ENCODE measurements at places on chromosomes 12 and 14.
A peak's percentile ranks its signal among the peaks of the same experiment; 100 is the strongest.

GRCh38 chr12:76489737-76490136 is 69.8 kb downstream of the OSBPL8 start:
- no peak for DNase-seq

DNA sequence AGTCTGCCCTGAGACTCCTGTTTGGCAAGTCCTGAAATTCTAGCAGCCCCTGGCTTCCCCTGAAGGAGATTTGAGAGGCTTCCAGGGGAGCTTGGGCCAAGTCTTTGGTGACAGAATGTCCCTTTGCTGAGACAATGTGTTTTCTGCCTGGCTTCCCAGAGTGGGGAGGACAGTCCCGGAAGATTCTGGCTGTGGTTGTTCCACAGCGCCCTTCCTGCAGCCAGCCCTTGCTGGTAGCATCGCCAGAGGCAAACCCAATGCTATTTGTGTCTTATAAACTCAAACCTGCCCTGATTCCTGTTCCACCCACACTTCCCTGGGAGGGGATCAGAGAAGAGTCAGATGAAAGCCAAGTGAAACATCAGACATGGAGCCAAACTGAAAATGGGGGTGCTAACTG is 56.4 kb upstream of the OAS1 start:
- no peak for DNase-seq

GRCh38 chr12:54394281-54394719 is 9.8 kb upstream of the ZNF385A start:
- peak; percentile 26 for DNase-seq

DNA sequence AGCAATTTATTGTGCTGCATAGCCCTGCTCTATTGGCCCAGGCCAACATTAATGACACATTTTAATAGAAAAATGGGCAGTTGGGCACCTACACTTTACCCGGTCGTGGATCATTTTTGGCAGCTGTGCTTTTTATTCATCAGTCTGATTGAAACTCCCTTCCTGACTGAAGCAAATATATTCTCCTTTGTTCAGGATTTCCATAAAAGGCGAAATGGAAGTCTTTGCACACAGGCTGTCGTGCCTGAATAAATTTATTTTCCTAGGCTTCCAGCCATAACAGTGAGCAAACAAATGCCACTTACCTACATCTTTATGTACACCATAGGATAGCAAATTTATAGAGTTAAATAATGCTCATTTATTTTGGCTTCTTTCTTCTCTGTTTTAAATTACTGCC is 480.7 kb upstream of the DCN start:
- DNase-seq: no peak

DNA sequence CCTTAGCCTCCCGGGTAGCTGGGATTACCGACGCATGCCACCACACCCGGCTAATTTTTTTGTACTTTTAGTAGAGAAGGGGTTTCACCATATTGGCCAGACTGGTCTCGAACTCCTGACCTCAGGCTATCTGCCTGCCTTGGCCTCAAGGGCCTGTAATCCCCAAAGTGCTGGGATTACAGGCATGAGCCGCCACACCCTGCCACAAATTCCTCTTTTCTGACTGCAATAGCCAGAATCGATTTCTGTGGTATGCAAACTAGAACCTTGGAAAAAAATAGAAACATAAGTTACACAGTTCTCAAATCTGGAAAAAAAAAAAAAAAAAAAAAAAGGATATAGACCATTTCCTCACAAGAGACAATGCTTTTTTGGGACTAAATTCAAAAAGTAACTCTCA is 184.6 kb upstream of the EGLN3 start:
- DNase-seq: no peak

DNA sequence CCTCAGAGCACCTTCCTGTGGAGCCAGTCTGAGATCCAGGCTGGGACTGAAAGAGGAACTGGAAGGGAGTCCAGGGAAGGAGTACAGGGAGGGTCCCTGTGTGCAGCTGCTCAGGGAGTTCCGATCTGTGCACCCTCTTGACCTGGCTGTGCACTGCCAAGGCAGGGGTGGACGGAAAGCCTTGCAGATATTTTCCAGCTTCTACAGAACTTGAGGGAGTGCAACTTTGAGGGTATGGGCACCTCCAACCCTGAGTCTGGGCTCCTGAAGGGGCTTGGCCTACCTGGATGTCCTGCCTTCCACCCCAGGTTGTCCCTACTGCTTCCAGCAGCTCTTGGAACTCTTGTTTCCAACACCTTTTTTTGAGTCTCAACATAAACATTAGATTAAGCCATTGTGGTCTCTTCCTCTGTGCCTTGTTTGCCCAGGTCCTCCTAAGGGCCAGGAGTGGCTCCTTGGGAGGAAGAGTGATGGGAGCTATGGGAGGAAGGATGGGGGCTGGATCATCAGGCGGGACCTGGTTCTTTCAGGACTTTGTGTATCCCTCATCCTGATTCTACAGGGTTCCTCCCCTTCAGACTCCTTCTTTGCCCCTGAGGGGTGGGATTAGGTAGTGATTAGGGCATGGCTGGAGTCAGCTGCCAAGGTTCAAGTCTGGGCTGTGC is 3.5 kb downstream of the KRT7 start:
- DNase-seq: no peak

- DNase-seq: no peak
Measured at GRCh38 chr14:69980457-69981425, 101.5 kb downstream of the SMOC1 start.

DNA sequence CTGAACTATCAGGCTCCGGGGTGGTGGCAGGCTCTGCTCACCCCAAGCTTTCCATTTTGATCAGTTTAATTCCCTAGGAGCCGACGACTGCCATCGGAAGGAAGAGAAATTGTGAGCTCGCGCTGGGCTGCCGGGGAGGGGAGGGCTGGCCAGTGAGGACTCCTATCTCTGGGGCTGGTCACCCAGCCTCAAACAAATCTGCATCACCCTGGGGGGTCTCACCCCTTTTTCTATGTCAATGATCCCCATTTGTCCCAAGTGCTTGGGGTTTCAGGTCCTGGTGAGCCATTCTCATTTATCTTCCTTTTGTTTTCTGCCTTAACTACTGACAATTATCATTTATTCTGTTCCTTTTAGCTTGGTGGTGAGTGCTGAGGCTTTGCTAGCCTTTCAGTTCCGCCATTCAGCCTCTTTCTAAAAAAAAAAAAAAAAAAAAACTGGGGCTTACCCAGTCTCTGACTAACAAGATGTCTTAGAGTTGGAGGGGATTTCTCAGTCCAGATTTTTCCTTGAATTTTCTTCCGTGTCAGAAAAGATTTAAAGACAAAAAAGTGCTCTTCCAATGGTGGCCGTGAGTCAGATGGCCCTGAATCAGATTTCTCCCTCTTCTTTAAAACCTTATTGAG is 22.8 kb upstream of the USP44 start:
- no peak for DNase-seq

GRCh38 chr14:33678005-33678404 is 272.9 kb downstream of the EGLN3 start:
- DNase-seq: no peak

GRCh38 chr12:66279123-66279712 is 23.1 kb upstream of the HELB start:
- peak; percentile 47 for DNase-seq

DNA sequence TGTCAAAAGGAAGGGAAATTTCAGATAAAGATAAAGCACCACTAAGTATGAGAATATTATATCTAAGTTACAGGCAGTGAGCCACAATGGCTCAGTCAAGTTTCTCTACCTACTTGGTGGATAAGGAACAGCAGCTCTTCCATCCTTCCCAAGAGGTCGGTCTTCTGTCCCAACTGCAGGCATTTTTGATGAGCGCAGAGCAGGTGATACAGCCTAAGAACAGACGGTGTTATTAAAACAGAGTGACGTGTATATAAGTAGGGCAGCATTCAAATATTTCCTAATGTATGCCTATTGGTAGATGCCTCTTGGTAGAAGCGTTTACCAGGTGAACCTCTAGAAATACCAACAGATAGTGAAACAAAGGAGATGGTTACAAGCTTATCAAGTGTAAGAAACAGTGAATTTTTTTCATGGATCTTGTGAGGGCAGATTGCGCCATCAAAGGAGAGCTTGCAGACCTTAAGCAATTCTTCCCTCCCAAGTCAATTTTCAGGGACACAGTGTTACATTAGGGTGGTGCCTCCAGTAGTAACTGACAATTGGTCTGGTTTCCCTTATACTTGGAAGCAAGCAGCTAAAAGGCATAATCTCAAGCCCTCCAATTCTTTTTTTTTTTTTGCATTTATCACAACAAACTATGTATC is 274.5 kb downstream of the MED13L start:
- DNase-seq: no peak

DNA sequence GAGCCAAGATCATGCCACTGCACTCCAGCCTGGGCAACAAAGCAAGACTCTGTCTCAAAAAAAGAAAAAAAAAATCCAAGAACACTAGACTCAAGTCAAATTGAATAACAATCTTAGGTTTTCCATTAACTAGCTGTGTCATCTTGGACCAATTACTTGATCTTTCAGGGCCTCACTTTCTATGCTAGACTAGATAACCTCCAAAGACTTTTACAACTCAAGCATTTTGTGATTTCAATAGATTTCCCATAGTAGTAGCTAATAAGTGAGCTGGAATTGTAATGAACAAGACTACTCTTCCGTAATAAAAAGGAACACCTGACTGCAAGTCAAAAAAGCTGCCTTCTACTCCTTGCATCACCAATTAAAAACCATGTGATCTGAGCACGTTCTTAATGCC is 127.0 kb upstream of the SSTR1 start:
- no peak for DNase-seq

GRCh38 chr14:87508333-87508732 is 484.6 kb downstream of the GALC start:
- no peak for DNase-seq
